ENCODE measurements at places on chromosomes 2 and 18.

GRCh38 chr2:211822686-211823335 is 715.8 kb downstream of the ERBB4 start:
- DNase-seq, result no peak

DNA sequence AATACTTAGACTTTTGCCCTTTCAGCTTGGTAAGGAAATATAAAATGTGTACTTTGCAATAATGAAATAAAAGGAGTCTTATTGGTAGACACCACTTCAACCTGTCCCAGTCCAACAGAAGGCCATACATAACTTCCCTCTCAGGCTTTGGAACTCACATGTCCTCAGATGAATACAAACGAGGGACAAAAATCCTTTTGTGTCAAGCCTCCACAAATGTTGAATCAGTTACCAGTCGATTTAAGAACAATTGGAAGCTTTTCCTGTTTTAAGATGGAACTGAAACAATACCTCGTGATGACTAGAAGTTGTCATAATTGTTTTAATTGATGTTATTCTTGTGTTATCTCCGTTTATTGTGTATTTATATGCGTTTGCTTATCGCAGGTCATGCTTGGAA is 385.1 kb upstream of the POU3F3 start:
- DNase-seq, result no peak

DNA sequence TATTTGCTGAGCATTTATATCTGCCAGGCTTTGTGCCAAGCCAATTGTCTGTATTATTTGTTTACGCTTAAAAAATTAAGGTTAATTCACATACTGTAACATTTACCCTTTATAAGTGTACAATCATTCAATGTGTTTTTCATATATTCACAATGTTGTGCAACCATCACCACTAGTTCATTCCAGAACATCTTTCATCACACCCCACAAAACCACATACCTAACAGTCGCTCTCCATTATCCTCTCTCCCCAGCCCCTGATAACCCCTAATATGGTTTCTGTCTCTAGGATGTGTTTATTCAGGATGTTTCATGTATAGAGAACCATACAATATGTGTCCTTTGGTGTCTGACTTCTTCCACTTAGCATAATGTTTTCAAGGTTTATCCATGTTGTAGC is 234.1 kb downstream of the INSIG2 start:
- no peak for DNase-seq

- no peak for DNase-seq
Observed at GRCh38 chr2:239268549-239268948, 132.3 kb downstream of the HDAC4 start.

DNA sequence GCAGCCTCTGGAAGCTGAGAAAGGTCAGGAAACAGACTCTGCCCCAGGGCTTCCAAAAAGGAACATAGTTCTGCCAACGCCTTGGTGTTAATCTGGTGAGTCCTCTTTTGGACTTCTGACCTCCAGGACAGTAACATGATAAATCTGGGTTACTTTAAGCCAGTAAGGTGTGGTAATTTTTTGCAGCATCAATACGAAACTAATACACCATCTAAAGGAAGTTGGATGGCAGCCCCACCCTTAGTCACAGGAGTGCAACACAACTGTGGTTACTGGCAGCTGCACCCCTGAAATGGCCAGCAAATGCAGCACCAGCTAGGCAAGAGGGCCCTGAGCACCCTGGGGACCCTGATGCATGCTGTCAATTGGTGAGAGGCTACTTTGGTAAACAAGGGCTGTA is 25.8 kb downstream of the CREG2 start:
- DNase-seq, result no peak

DNA sequence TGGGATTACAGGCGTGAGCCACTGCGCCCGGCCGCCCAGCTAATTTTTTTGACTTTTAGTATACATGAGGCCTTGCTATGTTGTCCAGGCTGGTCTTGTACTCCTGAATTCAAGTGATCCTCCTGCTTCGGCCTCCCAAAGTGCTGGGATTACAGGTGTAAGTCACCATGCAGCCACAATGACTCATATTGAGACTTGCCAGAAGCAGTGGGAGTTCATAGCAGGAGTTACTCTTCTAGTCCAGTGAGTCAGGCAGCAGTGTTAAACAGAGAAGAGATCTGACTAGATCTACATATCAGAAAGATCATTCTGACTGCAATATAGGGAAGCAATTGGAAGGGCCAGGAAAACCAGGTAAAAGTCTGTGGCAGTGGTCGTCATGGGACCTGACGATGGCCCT is 1.5 kb upstream of the FLACC1 start:
- DNase-seq, result peak; percentile 92

GRCh38 chr2:65031341-65032018 is 24.7 kb upstream of the CEP68 start:
- no peak for DNase-seq

DNA sequence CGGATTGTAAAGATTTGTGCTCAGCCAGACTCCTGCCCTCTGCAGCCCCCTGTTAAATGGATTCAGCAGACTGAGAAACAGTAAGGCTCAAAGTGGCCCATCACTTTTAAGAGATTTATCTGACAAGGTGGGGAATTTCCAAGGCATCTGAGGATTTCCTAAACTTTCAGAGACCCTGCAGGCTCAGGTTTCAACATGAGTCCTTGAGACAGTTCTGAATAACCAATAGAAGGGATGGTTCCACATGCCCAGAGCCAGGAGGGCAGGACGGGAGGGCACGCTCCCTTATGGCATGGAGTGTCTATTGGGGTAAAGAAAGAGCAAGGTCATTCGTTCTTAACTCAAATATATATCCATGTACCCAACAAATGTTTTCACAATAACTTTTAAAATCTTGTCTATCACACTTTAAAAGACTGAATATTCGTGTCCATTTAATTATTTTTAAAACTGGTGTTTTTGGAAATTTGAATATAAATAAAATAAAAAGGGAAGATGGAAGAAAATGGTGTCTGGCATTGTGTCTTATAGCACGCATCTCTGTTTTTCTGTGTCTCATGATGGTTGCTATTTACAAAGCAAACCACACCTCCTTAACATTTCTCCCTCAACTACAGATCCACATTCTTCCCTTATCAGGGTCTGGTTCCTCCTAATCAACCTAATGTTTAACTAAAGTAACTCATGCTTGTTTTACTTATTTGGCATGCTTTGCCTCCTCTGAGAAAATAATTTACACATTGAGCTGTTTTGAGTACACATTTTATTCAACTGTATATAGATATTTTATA is 56.0 kb upstream of the DSG1 start:
- DNase-seq, result no peak

DNA sequence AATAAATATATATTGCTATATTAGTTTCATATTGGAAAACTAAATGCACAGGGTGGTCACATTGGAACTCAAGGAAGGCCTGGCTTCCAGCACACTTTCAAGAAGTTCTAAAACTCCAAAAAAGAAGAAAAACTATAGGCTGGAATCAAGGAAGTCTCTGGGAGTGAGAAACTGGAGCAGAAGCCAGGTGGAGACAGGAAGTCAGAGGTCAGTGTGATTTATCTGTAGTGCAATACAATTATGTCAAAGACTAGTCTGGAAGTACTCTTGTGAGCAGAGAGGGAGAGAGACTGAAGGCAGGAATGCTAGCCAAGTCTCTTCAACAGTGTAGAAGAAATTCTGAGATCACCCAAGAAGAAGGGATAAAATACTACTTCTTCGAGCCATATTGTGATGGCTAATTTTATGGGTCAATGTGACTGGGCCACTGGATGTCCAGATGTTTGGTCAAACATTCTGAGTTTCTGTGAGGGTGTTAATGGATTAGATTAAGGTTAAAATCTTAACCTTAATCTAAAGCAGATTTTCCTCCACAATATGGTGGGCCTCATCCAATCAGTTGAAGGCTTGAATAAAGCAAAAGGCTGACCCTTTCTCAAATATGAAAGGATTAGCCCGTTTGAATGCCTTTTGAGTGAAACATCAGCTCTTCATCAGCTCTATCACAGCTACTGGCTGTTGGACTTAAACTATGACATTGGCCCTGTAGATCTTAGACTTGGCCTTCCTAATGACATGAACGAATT is 208.0 kb downstream of the TDRD15 start:
- DNase-seq, result no peak

DNA sequence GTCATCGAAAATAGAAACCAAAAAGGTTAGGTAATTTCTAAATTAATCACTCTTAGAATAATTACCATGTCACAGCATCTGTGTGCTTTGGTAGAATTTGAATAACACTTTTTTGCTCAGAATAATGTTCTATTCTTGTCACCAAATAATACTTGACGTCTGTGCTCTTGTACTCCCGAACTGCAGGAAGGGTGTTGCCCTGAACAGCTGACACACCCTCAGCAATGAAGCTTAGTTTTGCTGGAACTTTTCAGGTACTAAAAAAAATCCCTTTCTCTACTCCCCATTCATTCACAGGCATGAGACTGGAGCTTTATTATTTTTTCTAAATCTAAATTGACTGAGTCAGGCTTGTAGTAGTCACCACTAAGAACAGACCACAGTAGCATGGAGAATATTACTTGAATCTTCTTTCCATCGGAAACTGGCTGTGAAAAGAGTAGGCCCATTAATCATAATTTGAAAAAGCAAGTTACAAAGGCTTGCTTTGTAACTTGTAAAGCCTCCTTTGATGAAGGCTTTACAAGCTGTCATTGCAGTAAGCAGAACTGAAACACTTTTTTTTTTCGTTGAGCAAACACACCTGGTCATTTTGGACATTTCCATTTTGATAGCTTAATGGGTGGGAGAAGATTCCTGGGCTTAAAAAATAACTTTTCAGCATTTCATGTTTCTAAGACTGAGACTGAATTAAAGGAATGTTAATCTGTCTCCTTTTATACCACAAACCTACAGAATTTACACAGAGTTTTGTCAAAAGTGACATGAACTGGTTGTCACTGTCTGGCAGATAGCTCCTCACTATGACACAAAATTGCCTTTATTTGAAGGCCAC is 70.3 kb upstream of the PELI1 start:
- DNase-seq, result no peak

- DNase-seq, result peak; percentile 67
Observed at GRCh38 chr2:26764078-26764887, at the start of gene SLC35F6. SLC35F6 (plus strand) TSS chr2:26764284; CDS start chr2:26764350, 66 bp downstream.

GRCh38 chr2:74458938-74459363 is 713 bp downstream of the WBP1 start:
- DNase-seq, result no peak

DNA sequence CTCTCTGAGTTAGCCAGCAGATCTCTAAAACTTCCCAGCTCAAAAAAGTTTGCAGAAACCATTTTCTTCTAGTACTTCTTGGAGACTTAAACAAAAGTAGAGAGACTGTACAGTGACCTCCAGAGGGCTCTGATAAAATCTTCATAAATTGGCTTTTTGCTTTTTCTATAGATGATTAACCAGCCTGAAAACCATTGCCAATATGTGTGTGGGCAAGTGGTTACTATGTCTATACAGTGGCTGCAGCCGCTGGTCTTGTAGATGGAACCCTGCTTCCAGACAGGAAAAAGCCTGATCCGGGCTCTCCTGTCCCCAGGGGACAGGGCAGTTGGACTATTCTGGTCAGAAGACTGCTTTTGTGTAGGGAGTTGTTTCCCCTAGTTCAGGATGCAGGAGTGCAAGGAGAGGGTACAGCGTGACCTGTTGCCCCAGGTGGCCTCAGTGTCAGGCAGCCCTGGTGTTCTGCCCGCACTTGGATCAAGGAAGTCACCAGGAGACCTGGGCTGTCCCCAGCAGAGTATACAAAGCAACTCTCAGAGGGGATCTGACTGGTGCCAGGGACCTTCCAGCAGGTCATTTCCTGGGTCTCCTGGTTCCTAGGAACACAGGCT is 7.3 kb upstream of the PTPRM start:
- DNase-seq, result no peak

GRCh38 chr2:143345887-143346787 is 216.9 kb downstream of the ARHGAP15 start:
- no peak for DNase-seq

- peak; percentile 87 for DNase-seq
Observed at GRCh38 chr2:1653956-1654695, 90.2 kb downstream of the PXDN start.

- no peak for DNase-seq
Observed at GRCh38 chr2:8732601-8733000, 50.7 kb downstream of the ID2 start.

Data from IMR-90 (cell line).